ENCODE measurements at places on chromosomes 13 and 19.

DNA sequence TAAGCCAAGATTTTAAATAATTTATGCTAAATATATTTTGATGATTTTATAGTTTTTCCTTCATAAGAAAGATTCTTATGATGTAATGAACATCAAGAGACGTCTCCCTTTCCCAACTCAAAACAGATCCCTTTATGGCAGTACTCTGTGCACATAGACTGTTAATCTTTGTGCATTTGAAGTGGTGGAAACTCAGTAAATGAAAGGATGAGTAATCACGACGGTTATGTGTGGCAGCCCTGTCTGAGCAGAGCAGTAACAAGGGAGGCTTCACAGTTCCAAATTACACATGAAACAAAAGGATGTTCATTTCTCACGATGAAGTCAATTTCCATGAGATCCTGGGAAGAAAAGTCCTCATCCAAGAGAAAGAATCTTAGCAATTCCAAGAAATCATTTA lies 498.1 kb downstream of the KLF5 start:
- DNase-seq, result peak; percentile 94

GRCh38 chr19:33998302-33998701 lies 174.0 kb upstream of the LSM14A start:
- peak; percentile 6 for DNase-seq

DNA sequence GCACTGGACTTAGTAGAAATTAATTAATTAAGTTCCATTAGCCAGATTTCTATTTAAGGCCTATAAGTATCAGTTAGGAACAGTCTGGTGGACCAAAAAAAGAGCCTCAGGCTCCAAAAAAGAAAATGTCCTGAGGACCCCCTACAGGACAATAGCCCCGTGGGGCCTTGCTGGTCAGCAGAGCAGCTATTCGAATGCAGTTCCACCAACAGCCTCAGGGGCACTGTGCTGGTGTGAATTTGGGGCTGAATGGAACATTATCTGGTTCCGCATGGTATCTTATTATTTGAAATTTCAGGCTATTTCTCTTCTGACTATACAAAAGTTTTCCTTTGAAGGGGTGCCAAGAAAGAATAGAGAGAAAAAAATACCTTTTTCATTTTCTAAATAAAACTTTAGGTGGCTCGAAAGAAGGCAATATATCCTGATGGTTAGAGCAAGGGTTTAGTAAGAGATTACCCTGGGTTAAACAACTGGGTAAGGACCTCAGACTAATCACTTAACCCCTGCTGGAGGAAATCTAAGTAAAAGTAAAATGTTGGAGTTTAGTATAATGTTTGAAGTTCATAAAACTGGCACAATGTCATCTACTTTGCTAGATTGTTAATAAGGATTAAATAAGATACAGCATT lies 147.2 kb downstream of the MIPEP start:
- DNase-seq, result no peak

- no peak for DNase-seq
Observed at GRCh38 chr13:61695147-61695546, 279.5 kb upstream of the PCDH20 start.

DNA sequence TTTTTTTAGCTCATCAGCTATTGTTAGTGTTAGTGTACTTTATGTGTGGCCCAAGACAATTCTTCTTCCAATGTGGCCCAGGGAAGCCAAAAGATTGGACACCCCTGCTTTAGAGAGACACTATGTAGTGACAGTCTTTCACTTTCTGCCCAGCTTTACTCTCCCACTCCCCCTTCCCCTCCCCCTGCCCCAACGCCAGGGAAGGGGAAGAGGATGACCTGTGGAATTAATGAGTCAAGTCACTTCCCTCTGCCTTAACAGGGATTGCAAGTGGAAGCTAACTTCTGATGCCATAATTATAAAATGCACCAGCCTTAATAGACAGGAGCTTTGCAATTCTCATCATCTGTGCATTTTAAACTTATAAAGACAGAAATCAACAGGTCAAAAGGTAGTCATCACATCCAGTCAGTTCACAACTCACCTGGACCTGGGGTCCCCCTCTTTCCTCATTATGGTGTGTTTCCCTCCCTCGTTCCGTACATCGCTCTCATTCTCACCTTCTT lies 1.6 kb downstream of the ZNF415 start:
- no peak for DNase-seq

DNA sequence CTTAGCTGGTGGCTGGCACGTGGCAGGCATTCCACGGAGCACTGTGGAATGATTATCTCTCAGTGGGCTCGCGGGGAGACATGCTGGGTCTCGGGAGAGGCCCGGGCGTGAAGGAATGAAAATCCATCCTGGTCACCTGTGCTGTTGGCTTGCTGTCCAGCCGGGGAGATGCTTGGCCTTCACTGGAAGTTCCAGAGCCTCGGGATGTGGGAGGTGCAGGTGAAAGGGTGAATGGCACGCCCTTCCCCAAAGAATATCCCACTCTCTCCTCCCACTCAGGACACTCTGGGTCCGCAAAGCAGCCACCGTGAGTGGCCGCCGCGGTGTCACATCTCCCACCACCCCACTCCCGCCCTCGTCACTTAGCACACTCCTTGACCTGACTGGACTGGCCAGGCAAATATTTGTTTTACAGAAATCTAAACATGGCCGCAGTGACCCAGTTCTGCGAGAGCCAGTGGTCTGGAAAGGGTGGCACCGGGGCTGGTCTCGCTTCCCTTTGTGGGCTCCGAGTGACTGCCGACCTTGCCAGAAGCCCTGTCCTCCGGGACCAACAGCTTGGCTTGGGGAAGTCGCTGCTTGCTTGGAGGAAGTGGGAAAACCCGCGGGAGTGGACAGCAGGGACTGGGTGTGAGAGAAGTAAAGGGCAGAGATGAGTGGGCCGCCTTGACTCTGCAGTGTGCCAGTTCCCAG lies 8.0 kb downstream of the DPP9 start:
- DNase-seq, result no peak

GRCh38 chr19:47779524-47780214 lies 1.2 kb downstream of the SELENOW start:
- no peak for DNase-seq

GRCh38 chr13:79406597-79406908 lies 498 bp upstream of the RBM26 start:
- no peak for DNase-seq

- DNase-seq, result no peak
Observed at GRCh38 chr19:13056052-13056660, 46.5 kb downstream of the LYL1 start.

GRCh38 chr13:71054358-71054757 lies 812.6 kb downstream of the DACH1 start:
- DNase-seq, result no peak

DNA sequence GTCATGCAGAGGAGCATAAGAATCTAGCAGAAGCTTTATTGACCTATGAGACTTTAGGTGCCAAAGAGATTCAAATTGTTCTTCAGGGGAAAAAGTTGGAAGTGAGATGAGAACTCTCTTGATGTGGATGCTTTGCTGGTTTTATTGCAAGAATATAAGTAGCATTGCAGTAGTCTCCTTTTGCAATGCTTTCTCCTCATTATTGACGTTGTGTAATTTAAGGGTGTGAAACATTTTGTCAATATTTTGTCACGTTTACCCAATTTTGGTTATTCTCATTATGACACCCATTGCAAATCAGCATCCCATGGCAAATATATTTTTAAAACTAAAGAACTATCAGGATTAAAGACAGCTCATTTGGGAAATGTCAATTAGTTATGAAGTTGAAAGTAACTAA lies 11.9 kb upstream of the LILRB5 start:
- DNase-seq, result no peak

GRCh38 chr13:77047649-77048343 lies 20.8 kb upstream of the FBXL3 start:
- no peak for DNase-seq

DNA sequence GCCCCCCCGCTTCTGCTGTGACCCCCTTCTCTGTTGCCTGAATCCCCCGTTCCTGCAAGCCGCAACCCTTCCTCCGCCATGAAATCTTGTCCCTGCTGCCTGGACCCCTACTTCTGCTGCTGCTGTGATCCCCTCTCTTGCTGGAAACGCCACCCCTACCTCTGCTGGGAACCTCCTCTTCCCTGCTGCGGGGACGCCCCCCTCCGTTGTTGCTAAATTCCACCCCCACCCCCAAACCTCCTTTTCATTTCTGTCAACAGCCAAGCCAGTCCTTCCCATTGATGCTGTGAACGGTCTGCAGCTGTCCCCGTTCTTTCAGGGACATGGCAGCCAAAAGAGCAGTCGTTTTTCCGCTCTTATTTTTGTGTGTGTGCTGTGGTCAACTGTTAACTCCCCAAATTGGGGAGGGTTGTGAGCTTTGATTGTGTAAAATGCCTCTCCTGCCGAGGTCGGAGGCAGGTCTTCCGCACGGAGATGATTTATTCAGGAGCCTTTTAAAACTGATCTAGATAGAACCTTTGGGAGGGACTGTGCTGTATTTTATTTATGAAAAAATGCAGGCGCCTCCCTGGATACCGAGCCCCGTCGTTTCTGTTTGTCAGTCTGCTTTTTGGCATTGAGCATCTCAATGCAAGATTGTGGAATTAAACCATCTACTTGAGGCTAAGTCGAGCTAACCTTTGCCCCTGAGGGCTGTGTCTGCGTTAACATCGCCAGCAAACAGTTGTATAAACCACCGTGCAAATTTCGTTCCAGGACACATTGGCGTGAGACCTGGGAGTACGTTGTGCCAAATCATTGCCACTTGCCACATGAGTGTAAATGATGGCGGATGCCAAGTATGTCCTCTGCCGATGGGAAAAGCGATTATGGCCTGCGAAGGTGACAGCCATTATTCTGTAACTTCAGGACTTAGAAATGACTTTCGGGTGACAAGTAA lies 27.9 kb upstream of the NDUFS7 start:
- no peak for DNase-seq

DNA sequence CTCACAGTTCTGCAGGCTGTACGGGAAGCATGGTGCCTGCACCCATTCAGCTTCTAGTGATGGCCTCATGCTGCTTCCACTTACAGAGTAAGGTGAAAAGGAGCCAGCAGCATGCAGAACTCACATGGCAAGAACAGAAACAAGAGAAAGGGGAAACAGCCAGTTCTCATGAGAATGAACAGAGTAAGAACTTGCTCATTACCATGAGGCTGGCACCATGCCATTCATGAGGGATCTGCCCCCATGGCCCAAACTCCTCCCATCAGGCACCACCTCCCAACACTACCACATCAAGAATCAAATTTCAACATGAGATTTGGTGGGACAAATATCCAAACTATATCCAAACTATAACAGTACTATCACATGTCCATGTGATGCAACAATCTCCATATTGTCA lies 72.1 kb downstream of the KATNAL1 start:
- DNase-seq, result no peak

DNA sequence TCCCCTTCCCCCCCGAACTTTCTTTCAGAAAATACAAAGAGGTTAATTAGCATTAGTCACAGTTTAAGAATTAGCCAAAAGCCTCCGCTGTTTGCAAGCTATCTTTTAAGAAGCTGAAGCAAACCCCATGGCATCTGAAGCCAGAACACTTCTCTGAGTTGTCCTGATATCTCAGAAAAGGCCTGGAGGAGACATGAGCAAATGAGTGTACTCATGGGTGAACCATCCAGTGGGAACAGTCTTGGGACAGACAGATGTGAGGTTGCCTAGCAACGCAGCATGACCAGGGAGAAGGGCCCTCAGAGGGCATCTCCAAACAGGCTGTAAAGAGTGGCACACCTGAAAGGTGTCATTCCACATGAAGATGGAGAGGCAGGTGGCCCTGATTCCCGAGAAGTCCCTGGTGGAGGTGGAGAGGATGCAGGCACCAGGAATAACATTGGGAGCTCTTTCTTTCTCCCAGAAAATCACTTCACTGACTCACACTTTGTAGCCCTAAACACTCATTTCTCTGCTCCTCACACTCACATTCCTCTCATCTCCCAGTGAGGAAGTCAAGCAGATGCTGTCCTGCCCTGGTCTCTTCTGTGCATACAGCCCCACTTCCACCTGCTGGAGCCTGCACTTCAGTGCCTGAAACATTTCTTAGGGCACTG lies 87.0 kb upstream of the TSHZ3 start:
- DNase-seq, result no peak
